Ascending aorta (tissue), 2 donors: ENCODE measurements at places on chromosomes 16 and 17.

DNA sequence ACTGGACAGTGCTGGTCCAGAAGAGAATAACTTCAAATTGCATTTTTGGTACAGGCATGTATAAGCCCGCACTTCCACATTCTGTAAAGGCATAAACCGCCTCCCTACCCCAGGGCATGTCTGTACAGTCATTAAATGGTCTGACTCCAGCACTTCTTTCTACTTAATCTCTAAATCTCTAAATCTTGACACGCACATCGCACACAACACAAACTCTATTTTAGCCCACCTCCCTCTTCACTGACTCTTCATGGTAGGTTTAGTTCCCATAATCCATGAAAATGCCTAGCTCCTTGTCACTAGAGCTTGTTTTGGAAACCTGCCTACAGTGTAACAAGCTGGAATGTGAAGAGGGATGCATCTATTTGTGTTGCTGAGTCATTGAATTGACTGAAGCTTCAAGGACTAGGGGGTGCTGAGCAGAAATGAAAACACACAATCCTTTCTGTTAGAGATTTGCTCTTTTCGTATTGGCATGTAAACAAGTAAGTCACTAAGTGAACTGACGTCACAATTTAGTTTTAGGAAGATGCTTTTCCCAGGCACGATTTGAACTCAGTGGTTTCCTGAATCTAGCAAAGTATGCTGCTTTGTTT is 1.6 kb upstream of the DUSP14 start:
- H3K27me3 ChIP-seq = no peaks in the 10 kb centered on the region
- DNase-seq = no peak
- no peaks in the 10 kb centered on the region for H3K36me3 ChIP-seq
- peak overlapping the region; percentile 90 for H3K27ac ChIP-seq

DNA sequence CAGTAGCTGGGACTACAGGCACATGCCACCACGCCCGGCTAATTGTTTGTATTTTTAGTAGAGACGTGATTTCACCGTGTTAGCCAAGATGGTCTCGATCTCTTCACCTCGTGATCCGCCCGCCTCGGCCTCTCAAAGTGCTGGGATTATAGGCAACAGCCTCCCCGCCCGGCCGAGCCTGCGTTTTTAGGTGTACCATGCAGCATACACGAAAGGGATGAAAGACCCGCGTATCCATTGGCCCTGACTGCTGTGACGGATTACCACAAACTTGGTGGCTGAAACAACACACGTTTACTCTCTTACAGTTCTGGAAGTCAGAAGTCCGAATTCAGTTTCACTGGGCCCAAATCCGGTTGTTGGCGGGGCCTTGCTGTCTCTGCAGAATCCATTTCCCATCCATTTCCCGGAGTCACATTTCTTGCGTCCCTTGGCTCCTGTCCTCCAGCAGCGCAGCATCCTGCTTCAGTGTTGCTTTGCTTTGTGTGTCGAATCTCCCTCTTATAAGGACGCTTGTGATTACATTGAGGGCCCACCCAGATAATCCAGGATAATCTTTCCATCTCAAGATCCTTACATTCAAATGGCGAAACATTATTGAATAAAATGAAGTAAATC is 8.3 kb upstream of the GUCY2D start:
- H3K4me1 ChIP-seq = no peaks in the 10 kb centered on the region
- H3K4me3 ChIP-seq = no peak overlapping the region
- no peaks in the 10 kb centered on the region for H3K36me3 ChIP-seq
- no peaks in the 10 kb centered on the region for H3K27me3 ChIP-seq
- H3K27ac ChIP-seq = no peak overlapping the region
- no peak for DNase-seq

GRCh38 chr17:12789481-12790248 is at the start of gene ARHGAP44:
TSS of gene ARHGAP44 (plus strand) at chr17:12789498. CDS start at chr17:12789839, 341 bp downstream.
- no peaks in the 10 kb centered on the region for H3K27me3 ChIP-seq
- no peaks in the 10 kb centered on the region for H3K36me3 ChIP-seq
- H3K4me1 ChIP-seq = peaks cover 6% of the 10 kb centered on the region
- H3K27ac ChIP-seq = peak within 1 kb of the TSS; percentile 81
- peak within 1 kb of the TSS; percentile 74 for H3K4me3 ChIP-seq

- no peak for DNase-seq
- H3K4me3 ChIP-seq = peak overlapping the region; percentile 95
- no peak overlapping the region for H3K27ac ChIP-seq
- peaks cover 7% of the 10 kb centered on the region for H3K4me1 ChIP-seq
- H3K27me3 ChIP-seq = no peaks in the 10 kb centered on the region
- H3K36me3 ChIP-seq = peaks cover 24% of the 10 kb centered on the region
These were observed 637 bp downstream of the DHRS11 start for GRCh38 chr17:36592316-36592715.

GRCh38 chr17:71486261-71486660 is 634.6 kb upstream of the SOX9 start:
- H3K36me3 ChIP-seq = no peaks in the 10 kb centered on the region
- no peak overlapping the region for H3K4me3 ChIP-seq
- no peaks in the 10 kb centered on the region for H3K4me1 ChIP-seq
- no peak overlapping the region for H3K27ac ChIP-seq

DNA sequence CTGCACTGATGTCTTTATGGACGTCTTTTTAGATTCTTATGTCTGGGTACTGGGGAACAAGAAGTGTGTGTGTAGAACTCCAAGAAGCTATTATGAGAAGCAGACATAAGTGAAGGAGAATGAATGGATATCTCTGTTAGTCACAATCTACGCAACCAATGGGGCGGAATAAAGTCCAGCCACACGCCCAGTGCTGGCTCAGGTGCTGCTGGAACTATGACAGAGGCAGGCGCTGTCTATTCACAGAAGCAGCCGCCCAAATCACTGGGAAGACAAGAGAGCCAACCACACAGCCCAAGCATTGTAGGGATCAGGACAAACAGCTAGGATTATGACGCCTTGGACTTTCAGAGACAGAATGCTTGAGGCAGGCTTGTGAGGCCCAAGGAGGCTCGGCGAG is 43.9 kb upstream of the ICAM2 start:
- no peaks in the 10 kb centered on the region for H3K4me1 ChIP-seq
- no peak overlapping the region for H3K4me3 ChIP-seq
- no peak for DNase-seq
- no peaks in the 10 kb centered on the region for H3K27me3 ChIP-seq
- H3K27ac ChIP-seq = no peak overlapping the region

GRCh38 chr17:77182205-77183172 is 41.7 kb downstream of the SEC14L1 start:
- no peak overlapping the region for H3K27ac ChIP-seq
- no peaks in the 10 kb centered on the region for H3K4me1 ChIP-seq
- H3K36me3 ChIP-seq = no peaks in the 10 kb centered on the region
- H3K27me3 ChIP-seq = no peaks in the 10 kb centered on the region

DNA sequence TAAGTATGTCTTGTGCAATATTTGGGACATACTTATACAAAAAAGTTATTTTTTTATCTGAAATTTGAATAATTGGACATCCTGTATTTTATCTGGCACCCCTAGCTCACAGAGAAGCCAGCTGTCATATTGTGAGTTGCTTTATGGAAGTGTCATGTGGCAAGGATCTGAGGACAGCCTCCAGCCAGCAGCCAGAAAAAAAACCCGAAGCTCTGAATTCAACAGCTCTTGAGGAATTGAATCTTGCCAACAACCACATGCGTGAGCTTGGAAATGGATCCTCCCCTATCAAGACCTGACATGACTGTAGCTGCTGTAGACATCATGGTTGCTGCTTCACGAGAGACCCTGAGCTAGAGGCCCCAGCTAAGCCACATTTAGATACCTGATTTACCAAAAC is 187.2 kb upstream of the SHISA6 start:
- no peak overlapping the region for H3K27ac ChIP-seq
- no peak overlapping the region for H3K4me3 ChIP-seq
- H3K4me1 ChIP-seq = no peaks in the 10 kb centered on the region
- no peaks in the 10 kb centered on the region for H3K27me3 ChIP-seq

DNA sequence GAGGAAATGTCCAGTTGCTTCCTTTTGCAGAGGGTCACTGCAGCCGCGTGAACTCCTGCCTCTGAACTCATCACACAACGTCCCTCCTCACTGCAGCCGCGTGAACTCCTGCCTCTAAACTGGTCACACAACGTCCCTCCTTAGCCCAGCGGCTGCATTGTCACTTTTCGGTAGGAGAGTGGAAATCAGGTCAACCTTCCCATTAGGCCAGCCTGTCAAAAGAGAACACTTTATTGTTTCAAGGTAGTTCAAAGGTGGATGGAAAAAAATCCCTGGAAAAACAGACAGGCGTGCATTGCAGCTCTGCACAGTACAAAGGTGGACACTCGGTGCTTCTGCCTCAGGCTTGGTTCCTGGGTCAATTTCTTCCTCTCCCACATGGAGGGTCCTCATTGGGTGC is 280.2 kb downstream of the FOXL1 start:
- no peak overlapping the region for H3K27ac ChIP-seq
- no peak overlapping the region for H3K4me3 ChIP-seq
- no peaks in the 10 kb centered on the region for H3K27me3 ChIP-seq

DNA sequence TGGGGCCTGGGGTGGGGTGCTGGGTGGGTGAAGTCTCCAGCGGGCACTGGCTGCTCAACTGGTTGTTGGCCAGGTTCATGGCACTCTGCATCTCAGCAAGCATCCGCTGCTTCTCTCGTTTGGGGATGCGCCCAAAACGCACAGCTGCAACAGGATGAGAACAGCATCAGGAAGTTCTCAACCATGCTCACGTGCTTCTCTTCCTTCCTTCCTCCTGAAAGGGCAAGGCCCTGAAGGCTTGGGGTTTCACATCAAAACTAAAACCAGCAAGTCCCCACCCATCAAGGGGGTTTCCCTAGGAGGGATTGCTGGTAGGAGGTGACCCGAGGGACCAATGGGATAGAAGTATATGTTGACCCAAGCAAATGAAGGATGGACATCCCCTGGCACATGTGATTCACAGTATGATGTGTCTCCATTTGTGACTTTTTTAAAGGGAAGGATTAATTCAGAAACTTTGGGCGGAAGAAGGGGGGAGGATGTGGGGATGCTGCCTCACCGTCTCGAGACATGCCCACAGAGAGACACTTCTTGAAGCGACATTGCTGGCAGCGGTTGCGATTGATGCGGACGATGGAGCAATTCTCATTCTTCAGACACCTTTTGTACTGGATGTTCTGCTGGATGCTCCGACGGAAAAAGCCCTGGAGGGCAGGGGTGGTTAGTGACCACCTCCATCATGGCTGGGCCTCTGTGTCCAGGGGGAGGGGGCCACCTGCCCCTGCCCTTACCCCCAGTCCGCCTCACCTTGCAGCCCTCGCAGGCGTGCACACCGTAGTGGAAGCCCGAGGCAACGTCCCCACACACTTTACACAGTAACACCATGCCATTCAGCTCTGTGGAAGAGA is 4.2 kb downstream of the NR1D1 start:
- H3K36me3 ChIP-seq = peaks cover 49% of the 10 kb centered on the region
- H3K27me3 ChIP-seq = no peaks in the 10 kb centered on the region
- peak overlapping the region; percentile 9 for H3K4me3 ChIP-seq

DNA sequence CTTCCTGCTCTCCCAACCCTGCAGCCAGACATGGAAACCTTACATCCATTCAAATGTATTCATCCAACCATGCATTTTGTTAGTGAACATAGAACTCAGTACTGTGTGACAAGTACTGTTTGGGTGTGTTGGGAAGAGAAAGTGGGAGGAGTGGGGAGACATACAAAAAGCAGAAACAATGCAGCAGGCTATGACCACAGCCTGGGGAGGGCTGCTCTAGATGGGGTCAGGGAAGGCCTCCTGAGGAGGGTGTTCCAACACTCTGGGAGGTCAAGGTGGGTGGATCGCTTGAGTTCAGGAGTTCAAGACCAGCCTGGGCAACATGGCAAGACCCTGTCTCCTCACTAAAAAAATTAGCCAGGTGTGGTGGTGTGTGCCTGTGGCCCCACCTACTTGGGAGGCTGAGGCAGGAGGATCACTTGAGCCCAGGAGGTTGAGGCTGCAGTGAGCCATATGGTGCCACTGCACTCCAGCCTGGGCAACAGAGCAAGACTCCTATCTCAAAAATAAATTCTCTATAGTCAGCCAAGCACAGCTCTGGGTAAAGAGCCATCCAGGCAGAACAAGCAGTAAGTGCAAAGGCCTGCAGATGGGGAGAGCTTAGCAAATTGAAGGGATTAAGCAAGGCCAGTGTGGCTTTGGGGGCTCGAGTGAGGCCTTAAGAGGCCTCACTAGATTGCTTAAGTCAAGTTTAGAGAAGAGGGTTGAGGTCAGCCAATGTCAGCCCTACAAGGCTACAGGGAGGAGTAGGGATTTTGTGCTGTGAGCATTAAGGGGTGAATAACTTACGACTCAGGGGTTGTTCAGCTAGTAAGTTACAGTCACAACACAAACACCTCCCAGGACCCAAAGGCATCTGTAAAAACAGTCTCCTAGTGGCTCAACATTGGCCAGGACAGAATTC is 5.5 kb downstream of the SLC13A2 start:
- H3K4me3 ChIP-seq = no peak overlapping the region
- no peak overlapping the region for H3K27ac ChIP-seq
- DNase-seq = no peak
- H3K36me3 ChIP-seq = no peaks in the 10 kb centered on the region
- H3K27me3 ChIP-seq = no peaks in the 10 kb centered on the region

DNA sequence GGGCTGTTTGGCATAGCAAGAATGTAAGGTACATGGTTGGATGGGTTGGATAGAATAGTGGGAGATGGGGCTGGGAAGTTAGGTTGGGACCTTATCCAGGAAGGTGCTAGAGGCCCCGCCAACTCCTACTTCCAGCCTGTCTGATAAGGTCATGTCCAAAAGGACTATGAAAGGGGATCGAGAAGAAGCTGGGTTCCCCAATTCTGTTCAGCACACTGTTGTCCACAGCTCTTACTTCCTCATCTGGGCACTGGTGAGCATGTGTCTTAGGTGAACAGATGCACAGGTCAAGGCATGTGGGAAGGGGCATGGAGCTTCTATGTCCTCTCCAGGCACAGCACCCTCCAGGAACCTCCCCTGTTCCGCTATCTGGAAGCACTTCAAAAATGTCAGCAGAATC is 5.6 kb upstream of the ULK2 start:
- H3K27ac ChIP-seq = no peak overlapping the region
- no peak for DNase-seq
- no peaks in the 10 kb centered on the region for H3K36me3 ChIP-seq
- no peaks in the 10 kb centered on the region for H3K27me3 ChIP-seq
- no peak overlapping the region for H3K4me3 ChIP-seq

DNA sequence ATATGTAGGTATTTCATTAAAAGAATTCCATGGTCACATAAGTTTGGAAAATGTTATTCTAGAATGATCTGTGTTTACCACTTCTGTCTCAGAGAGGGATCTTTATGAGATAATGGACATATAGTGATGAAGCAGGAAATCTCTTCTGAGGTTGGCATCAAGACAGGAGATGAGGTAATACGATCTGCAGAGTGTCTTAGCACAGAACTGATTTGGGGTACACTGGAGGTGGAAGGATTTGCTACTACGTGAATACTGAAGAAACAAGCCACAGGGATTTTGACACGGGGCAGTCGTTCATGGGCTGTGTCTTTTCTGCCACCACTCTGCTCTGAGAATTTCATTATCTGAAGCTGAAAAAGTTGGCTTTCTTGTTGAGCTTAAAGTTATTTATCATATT is 5.5 kb downstream of the CBFB start:
- no peak overlapping the region for H3K4me3 ChIP-seq
- no peak for DNase-seq
- no peaks in the 10 kb centered on the region for H3K27me3 ChIP-seq
- no peak overlapping the region for H3K27ac ChIP-seq

- no peak for DNase-seq
- peaks cover 6% of the 10 kb centered on the region for H3K27me3 ChIP-seq
- H3K36me3 ChIP-seq = no peaks in the 10 kb centered on the region
- no peak within 1 kb of the TSS for H3K27ac ChIP-seq
- peak within 1 kb of the TSS; percentile 82 for H3K4me3 ChIP-seq
These were observed at the start of gene RGS11 for GRCh38 chr16:275786-276232. TSS of gene RGS11 (minus strand) at chr16:275944. CDS start at chr16:275911, 33 bp downstream.
